ENCODE measurements at places on chromosomes 6 and 20.

DNA sequence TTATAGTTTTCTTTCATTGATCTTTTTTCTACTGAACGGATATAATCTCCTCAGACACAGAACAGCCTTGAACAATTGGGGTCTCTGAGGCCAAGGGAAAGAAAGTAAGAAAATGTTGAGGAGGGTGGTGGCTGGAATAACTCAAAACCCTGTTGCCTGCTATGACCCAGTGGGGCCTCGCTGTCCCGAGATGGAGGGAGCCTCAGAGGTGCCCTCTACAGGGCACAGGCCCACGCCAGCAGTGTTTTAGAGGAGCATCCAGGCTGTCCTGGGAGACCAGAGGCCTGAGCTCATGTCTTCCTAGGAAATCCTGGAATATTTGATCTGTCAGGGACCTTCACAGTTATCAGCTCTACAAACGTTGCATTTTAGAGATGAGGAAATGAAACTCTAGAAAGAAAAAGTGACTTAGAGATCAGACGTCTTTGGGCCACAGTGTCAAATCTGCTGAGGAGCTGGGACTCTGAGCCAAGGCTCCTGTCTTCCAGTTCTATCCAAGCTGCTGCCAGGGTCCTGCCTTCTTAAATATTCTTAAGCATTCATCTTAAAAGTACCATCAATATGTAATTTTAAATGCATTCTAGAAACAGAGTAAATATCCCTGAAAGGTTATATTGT lies 26.3 kb downstream of the ALDH5A1 start:
- no peaks in the 10 kb centered on the region for H3K4me1 ChIP-seq
- no peak overlapping the region for H3K27ac ChIP-seq

GRCh38 chr20:63253065-63253437 lies 1.2 kb downstream of the NKAIN4 start:
- H3K4me1 ChIP-seq: no peaks in the 10 kb centered on the region
- H3K27ac ChIP-seq: no peak overlapping the region
- no peak for DNase-seq
- H3K27me3 ChIP-seq: peaks cover 8% of the 10 kb centered on the region
- peak overlapping the region; percentile 39 for H3K4me3 ChIP-seq

- peaks cover 33% of the 10 kb centered on the region for H3K4me1 ChIP-seq
- H3K4me3 ChIP-seq: no peak overlapping the region
- no peak for DNase-seq
Observed at GRCh38 chr6:35733633-35734032, 3.2 kb upstream of the ARMC12 start.

DNA sequence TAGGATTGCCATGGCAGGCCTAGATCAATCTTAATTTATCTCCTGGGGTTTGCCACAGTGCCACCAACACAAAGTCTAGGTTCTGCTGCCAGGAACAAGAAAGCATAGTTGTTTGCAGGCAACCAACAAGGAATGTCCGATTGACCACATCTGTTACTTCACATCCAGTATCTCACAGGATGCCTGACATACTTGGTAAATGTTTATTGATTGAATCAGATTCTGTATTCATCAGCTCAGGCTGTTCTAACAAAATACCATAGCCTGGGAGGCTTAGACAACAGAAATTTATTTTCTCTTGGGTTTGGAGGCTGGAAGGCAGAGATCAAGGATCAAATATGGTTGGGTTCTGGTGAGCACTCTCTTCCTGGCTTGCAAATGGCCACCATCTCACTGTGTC lies 26.3 kb upstream of the MC3R start:
- H3K4me3 ChIP-seq: no peak overlapping the region
- H3K27ac ChIP-seq: no peak overlapping the region
- no peaks in the 10 kb centered on the region for H3K27me3 ChIP-seq
- H3K4me1 ChIP-seq: no peaks in the 10 kb centered on the region
- DNase-seq: no peak
